ENCODE measurements at places on chromosomes 11 and 22.

DNA sequence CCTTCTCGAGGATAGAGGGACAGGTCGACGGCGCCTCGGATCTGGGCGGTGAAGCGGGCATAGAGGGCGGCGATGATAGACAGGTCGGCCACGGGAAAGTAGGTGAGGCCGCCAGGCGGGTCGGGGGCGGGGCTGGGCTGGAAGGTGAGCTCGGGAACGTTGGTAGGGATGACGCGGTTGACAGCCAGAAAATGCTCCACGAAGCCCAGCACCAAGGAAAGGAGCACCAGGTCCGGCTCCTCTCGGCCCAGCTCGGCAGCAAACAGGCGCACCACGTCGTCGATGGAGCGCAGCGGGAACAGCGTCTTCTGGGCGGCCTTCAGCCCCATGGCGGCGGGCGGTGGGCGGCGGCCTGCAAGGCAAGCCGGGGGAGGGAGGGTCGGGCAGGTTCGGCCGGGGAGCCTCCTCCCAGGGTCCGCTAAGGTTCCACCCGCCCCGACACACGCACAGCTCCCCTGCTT, 540 bp downstream of the MEN1 start:
- peak; percentile 37 for DNase-seq

DNA sequence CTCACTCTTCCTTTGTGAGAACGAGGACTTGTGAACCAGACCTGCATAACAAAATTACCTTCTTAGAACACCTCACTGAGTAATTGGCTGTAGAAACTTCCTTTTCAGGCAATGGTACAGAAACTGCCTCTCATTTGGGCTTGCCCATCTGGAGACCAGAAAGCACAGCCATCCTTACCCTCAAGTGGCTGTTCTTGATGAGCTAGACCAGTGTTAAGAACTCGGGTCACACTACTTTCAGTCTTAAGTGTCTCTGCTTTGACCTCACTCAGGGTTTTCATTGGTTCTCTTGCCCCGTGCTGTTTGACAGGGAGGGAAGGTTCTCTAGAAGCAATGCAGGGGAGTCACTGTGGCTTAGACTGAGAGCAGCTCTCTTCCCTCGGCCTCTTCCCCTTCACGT, 29.3 kb downstream of the NAT10 start:
- no peak for DNase-seq

- no peak for DNase-seq
These were observed 548 bp downstream of the PYGM start for GRCh38 chr11:64759131-64759721.

DNA sequence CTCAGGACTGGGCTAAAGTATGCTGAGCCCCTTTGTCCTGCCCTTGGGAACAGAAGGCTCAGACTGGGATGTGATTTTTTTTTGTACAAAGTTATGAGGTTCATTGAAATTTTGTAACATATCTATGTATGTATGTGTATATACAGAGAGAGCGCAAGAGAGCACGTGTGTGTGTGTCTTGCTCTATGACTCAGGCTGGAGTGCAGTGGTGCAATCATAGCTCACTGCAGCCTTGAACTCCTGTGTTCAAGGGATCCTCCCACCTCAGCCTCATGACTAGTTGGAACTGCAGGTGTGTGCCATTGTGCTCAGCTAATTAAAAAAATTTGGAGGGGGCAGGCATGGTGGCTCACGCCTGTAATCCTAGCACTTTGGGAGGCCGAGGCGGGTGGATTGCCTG, 5.7 kb downstream of the TMEM25 start:
- DNase-seq, result no peak

GRCh38 chr11:9144828-9145227, 53.4 kb upstream of the SCUBE2 start:
- DNase-seq, result no peak

GRCh38 chr11:2300290-2300935, 1.3 kb downstream of the C11orf21 start:
- no peak for DNase-seq

DNA sequence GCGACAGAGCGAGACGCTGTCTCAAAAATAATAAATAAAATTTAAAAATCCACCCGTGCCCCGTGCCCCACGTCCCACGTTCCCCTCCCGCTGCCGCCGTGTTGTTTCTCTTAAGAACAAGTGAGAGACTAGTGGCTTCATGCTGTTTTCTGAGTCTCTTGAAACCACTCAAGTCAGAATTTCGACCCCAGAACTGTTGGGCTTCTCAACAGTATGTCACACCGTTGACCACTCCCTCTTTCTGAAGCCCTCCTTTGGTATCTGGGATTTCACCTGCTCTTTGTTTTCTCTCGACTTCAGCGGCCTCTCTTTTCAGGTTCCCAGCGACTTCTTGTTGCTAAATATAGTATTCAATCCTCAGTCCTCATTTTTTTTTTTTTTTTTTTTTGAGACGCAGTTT, 974 bp downstream of the PPIL2 start:
- DNase-seq, result no peak

- DNase-seq, result no peak
These were observed at the start of gene C11orf16 for GRCh38 chr11:8932564-8933180. C11orf16 (minus strand) TSS chr11:8932947; CDS start chr11:8932308, 639 bp downstream.

GRCh38 chr11:64379160-64379559, 20.2 kb downstream of the RPS6KA4 start:
- no peak for DNase-seq

DNA sequence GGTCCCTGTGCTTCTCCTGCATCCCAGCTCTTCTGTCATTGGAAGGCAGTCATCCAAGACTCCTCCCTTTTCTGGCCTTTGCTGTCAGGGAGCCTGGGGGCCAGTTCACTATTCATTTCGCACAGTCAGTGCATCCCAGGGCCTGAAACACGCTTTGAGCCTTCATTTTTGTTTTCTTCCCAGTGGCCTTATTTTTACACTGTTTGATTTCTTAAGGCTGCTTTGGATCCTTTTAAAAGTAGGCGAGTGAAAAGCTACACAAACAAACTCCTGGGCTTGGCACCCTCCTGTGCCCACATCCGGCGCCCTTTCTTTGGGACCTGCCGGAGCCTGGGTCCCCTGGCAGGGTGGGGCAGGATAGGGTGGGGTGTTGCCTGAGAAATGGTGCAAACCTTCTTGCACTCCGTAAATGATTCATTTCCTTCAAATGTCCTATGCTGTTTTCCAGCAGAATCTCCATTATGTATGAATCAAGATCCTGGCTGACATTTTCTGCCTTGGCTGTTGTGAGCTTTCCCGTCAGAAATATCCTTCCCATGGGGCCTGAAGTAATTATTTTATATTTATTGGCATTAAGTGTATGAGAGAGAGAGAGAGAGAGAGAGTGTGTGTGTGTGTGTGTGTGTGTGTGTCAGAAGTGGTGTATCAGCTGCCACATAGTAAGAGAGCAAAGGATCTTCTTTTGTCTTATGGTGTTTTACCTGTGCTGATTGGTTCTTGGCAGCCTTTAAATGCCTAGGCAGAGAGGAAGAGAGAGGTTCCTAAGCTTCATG, 45.6 kb downstream of the BCR start:
- DNase-seq, result no peak

- DNase-seq, result no peak
These were observed 2.3 kb upstream of the CBLIF start for GRCh38 chr11:59847626-59848025.

GRCh38 chr11:86621854-86622253, 50.6 kb downstream of the ME3 start:
- DNase-seq, result no peak

- DNase-seq, result no peak
These were observed 14.1 kb upstream of the LIPT2 start for GRCh38 chr11:74507582-74507981.

DNA sequence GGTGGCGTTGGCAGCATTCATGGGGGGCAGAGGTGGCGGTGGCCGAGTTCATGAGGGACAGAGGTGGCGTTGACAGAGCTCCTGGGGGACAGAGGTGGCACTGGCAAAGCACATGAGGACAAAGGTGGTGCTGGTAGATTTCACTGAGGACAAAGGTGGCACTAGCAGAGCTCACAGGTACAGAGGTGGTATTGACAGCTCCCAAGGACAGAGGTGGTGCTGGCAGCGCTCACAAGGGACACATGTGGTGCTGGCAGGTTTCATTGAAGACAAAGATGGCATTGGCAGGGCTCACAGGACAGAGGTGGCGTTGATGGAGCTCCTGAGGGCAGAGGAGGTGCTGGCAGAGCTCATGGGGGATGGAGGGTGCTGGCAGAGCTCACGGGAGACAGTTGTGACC, 425.4 kb downstream of the CTTN start:
- DNase-seq, result no peak

DNA sequence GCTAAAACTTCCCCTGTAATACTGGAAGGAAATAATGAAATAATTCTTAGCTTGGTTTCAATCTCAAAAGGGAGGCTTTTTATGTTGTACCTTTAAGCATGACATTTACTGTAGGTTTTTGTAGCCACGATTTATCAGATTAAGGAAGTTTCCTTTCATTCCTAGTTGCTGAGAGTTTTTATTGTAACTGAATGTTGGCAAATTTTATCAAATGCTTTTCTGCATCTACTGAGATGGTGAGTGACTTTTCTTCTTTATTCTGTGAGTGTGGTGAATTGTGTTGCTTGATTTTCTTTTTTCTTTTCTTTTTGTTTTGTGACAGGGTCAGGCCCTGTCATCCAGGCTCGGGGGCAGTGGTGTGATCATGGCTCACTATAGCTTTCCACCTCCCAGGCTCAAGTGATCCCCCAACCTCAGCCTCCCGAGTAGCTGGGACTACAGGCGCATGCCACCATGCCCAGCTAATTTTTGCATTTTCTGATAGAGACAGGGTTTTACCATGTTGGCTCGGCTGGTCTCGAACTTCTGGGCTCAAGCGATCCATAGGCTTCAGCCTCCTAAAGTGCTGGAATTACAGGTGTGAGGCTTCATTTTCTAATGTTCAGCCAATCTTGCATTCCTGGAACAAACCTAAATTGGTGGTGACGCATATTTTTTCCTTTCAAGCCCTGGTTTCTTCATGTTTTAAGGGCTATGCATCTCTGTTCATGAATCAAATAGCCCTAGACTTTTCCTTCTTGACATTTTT, 26.2 kb downstream of the SUSD2 start:
- DNase-seq, result no peak

DNA sequence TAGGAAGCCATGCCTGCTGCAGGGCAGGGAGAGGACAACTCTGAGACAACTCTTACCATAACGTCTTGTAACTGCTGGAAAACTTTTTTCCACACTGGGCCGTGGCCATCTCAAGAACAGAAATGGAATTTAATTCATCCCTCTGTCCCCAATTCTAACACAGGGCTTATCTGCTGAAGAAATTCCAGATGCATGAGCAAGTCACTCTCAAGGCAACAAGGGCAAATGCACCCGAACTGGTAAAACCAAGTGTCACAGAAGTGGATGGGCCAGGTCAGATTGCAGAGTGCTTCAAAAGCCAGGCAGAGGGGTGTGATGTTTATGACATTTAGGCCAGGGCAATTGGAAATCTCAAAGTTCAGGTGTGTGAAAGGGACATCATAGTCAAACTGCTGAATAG, 7.4 kb downstream of the SMPD1 start:
- DNase-seq, result no peak

- no peak for DNase-seq
These were observed 270.6 kb downstream of the FAT3 start for GRCh38 chr11:92495107-92495793.

- peak; percentile 51 for DNase-seq
These were observed 13.1 kb upstream of the TCF20 start for GRCh38 chr22:42283278-42284201.

- DNase-seq, result peak; percentile 9
These were observed at the start of gene POU2AF3 for GRCh38 chr11:111298413-111299100. POU2AF3 (plus strand) TSS chr11:111298546; CDS start chr11:111298582, 36 bp downstream.

DNA sequence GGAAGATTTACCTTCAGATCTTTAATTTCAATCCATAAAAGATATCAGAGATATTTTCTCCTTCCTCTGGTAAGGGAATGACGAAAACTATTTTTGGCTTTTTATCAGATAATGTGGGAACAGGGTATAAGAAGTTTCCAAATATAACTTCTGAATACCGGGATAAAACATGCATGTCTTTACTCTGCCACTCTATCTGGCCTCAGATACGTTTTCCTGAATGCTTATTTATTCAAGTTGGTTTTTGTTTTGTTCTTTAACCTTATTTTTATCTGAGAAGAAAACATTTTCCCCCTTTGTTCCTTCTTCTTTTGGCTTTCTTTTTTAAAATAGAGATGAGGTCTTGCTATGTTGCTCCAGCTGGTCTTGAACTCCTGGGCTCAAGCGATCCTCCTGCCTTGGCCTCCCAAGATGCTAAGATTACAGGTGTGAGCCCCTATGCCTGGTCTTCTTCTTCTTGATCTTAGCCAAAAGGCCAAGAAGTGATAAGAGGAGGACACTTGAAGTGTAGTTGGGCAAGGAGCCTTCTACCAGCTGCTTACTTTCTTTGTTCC, 1.5 kb downstream of the SERPIND1 start:
- no peak for DNase-seq

GRCh38 chr22:45112136-45112879, 51.4 kb upstream of the NUP50 start:
- DNase-seq, result no peak

- no peak for DNase-seq
These were observed 443.9 kb downstream of the BUD13 start for GRCh38 chr11:116328851-116329250.

DNA sequence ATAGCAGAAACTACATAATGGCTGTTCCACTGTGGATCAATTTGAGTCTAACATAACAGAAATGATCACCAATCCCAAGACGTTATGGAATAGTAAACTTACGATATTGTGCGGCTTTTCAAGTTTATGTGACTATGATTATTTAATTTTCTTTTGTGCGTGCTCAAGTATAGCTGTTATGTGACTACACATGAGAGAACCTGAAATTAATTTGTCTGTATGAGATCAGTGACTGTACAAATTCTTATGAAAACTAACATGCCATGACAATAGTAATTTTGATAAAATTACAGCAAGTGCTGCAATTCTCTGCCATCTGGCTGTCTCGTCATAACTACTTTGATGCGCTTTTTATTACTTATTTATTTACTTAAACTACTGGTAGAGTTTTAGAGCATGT, 343.2 kb downstream of the DCDC1 start:
- no peak for DNase-seq

- DNase-seq, result no peak
These were observed 489.2 kb upstream of the CNTN5 start for GRCh38 chr11:98531576-98531975.

GRCh38 chr22:39631381-39632286, 61.1 kb downstream of the CACNA1I start:
- DNase-seq, result no peak

- DNase-seq, result no peak
These were observed 4.4 kb downstream of the BCR start for GRCh38 chr22:23184764-23185113.

GRCh38 chr11:62974848-62975522, 9.8 kb downstream of the SLC22A6 start:
- DNase-seq, result peak; percentile 20

DNA sequence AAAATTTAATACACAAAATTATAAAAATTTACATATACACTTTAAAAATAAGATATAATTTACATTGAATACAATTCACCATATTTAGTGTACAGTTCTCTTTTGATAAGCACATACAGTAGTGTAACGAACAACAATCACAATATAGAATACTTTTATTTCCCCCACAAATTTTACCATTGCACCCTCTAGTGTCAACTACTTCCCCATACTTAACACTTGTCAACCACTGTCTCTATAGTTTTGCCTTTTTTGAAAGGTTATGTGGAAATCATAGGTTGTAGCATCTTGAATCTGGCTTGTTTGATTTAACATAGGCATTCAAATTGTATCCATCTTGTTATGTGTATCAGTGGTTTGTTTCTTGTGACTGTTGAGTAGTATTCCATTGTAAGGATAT, 21.3 kb upstream of the PANX1 start:
- DNase-seq, result no peak

Data from stimulated activated naive CD8-positive, alpha-beta T cell treated with anti-CD3 and anti-CD28 coated beads, Interleukin-15, Interleukin-2, amounts not matched to agents 100 U/mL and 50 U/mL, for 24 hours (primary cell).